ENCODE measurements at places on chromosomes 7 and 10.
A peak's percentile ranks its signal among the peaks of the same experiment; 100 is the strongest.

- no peak for DNase-seq
These were observed 22.6 kb downstream of the DYDC1 start for GRCh38 chr10:80333983-80334382.

DNA sequence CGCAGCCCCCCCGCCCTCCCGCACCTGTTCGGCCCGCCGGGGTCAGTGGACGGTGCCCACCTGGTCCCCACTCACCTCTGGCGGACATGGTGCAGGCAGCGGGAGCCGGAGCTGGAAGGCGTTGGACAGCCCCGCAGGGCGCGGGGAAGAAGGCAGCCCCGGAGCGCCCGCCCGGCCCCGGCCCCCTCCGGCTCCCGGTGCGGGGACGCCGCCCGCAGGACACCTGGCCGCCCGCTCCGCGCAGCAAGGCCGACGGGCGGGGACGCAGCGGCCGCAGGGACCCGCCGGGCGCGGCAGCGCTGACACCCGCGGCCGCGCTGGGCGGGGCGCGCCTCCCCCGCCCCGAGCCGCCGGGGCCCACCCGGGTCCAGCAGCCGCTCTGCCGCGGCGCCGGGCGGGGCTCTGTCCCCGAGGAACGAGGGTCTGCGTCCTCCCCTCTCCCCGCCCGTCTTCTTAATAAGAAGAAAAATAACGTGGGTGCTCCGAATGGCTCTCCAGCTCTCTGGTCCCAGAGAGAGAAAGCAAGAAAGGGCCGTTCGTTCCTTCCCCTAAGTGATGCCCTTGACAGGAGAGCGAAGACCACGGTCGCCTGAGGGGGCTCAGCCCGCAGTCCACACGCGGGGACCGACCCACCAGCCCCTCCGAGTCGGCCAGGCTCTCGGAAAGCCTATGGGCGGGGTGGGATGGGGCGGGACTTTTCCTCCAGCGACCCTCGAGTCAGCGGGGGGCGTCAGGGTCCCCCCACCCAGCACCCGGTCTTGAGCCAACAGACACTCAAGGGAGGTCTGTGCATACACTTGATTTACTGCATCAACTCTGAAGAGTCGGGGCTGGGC, 53.4 kb upstream of the FHIP2A start:
- DNase-seq: no peak

DNA sequence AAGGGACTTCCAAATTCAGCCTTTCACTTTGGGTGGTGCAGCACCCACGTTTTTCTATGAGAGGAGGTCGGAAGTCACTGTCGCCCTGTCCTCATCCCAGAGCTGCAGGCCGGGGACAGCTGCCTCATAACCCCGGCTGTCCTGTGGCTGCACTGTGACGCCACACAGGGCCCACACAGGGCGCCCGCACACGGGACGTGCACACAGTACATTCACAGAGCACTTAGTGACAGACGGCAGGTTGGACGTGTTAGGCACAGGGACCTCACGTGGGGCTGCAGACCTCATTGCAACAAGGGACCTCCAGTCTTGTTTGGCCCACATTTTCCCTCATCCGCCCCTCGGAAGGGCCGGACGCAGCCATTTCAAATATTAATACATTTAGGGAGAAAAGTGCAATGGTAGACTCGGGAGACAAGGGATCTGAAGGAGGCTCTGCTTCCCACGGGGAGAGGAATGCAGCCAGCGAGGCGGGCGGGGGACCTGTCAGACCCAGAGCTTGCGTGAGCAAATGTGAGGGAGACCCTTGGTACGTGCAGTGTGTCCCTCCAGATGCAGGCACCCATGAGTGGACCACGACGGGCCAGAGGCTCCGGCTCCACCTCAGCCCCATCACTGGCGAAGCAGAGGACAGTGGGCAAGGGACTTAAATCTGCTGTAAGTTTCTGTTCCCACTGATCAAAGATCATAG, 86.7 kb downstream of the VOPP1 start:
- DNase-seq: no peak

GRCh38 chr10:23100331-23101030, 5.1 kb downstream of the MSRB2 start:
- peak; percentile 6 for DNase-seq

DNA sequence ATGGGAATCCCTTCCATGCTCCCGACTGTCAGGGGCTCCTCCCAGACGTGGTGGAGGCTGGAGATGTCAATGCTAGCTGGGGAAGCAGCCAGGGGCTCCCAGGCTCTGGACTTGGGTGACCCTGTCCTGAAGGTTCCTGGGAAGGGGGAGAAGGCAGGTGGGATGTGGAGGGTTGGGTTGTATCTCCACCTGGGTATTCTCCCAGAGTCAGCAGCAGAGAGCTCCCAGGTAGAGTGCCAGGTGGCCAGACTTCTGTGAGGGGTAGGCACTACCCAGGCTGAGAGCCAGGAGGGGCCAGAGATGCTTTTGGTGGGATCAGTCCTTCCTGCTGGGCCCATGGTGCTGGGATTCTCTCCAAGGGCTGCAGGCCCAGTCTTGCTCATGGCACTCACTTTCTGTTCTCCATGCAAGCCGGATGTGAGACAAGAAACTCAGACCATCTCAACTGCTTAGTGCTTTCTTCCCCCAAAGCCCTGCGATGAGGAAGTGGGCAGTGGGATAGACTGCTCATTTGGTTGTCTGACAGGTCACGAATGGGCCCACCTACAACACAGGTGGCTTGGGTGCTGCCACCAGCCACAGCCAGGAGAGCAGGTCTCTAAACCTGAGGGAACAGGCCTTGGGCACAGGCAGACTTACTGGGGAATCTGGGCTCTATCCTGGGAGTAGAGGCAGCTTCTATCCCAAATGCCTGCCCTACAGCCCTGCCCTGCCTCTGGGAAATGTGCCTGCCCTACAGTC, 52.5 kb upstream of the CAMK2B start:
- DNase-seq: no peak

- no peak for DNase-seq
These were observed 233.2 kb downstream of the RPS24 start for GRCh38 chr10:78266741-78267469.

GRCh38 chr10:5951167-5951711, 26.1 kb downstream of the IL15RA start:
- DNase-seq: no peak

- no peak for DNase-seq
These were observed 18.3 kb upstream of the ZNF12 start for GRCh38 chr7:6725003-6725402.

DNA sequence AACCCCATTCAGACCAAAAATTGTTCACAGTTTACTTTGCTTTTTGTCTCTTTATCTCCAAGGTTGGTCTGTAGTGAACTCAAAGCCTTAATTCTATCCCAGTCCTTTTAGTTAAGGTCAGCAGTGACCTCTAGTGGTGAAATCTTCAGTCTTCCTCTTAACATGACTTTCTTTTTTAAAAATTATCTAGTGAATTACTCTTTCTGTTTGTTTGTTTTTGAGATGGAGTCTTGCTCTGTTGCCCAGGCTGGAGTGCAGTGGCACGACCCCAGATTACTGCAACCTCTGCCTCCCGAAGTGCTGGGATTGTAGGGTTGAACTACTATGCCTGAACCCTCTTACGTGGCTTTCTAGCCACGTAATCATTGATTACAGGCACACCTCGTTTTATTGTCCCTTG, 25.0 kb downstream of the ZNF487 start:
- DNase-seq: no peak

- no peak for DNase-seq
These were observed 36.6 kb upstream of the CCAR1 start for GRCh38 chr10:68684413-68684812.

DNA sequence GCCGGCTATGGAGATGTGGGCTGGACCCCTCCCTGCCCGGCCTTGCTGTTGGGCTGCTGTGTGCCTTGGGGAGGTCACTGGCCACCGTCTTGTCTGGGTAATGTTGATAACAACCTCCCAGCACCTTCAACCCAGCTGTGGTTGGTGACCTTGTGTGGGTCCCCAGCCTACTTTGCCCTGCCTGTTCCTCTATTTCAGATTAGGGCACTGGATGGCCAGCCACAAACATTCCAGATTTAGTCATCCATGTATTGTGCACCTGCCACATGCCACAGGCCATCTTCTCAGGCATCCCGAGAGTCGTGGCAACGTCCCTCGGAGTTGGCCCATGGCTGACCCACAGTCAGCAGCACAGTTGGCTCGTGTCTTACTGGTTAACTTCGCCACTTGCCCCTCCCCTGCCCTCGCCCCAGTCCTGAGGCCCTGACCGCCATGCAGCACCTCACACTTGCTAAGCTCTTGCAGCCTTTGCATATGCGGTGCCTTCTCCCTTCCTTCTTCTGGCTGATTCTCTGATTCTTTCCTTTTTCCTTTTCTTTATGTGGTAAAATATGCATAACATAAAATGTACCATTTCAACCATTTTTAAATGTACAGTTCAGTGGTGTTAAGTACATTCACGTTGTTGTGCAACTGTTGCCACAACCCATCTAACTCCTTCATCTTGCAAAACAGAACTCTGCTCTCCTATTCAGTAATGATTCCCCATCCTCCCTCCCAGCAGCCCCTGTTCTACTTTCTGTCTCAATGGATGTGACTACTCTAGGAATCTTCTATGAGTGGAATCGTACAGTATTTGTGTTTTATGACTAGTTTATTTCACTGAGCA, 60.6 kb downstream of the PRF1 start:
- DNase-seq: no peak

DNA sequence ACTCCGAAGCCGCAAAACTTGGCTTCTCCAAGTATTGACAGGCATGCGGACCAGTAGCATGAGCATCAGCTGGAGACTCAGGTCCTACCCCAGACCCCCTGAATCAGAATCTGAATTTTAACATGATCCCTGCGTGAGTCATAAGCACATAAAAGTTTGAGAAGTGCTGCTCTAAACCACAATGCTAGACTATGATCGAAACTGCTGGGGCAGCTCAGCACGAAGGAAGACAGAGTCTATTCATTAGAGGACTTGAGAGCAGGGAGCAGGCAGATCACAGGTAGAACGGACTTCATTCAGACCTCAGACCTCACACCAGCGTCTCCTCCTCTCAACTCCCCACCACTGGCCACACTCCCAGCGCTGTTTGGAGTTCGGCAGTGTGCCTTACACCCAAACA, 16.9 kb downstream of the CAMK2G start:
- peak; percentile 33 for DNase-seq

DNA sequence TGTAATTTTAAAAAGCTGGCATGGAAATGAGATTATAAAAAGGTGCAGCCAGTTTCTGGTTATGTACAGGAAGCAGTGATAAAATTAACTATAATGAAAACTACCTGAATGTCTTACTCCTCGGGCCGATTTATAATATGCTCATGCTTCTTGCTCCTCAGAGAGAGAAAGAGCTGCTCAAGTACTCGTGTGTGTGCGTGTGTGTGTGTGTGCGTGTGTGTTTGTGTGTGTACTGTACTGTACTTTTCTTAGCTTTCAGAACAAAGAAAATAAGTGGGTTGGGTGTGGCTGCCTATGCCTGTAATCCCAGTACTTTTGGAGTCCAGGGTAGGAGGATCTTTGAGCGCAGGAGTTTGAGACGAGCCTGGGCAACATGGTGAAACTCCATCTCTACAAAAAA, 96.6 kb upstream of the NMT2 start:
- no peak for DNase-seq

- no peak for DNase-seq
These were observed 227.1 kb downstream of the AUTS2 start for GRCh38 chr7:69825113-69825972.

DNA sequence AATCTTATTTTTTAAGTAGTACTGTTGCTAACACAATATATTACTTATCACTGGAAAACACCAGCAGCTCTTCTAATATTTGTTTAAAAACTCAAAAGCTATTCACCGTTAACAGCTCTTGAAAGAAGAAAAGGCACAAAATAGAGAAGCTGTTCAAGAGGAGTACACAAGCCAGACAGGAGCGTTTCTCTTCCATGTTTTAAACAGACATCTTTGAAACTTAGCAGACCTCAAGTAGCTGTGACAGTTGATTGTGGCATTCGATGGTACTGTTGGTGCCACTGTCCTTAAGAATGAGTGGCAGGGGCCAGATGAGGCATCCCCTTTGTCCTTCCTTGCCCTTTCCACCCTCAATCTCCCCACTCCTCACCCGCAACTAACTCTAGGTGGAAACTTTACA, 81.6 kb upstream of the PRR15 start:
- DNase-seq: no peak

- DNase-seq: no peak
These were observed 54.7 kb upstream of the MRLN start for GRCh38 chr10:59807629-59808620.

GRCh38 chr7:137985253-137985896, 16.5 kb downstream of the CREB3L2 start:
- no peak for DNase-seq

DNA sequence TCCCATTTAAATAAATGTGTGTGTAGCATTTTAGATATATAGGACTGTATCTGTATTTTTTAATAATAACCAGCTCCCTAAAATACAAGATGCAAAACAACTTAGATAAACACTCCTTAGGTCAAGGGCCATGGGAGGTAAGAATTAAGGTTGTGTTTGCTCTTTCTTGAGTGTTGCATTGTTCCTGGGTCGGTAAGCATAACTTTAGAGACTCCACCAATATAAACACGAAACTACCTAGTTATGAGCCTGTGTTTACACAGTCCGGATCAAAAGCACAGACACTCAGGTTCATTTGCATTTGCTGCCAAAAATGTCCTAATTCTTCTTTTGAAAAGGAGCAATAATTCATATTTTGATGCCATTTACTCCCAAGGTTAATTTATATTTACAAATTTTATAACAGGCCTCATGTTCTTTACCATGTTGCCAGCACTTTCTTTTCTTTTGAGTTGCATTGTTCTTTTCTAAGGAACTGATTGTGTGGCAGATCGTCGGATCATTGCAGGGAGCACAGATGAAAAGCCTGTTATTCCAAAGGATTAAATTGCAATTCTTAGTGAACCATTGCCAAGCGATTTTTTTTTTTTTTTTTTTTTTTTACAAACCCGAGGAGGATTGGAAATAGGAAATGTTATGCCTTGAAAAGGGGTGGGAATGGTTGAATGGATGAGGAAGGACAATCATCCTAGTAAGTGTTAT, 45.8 kb upstream of the GLCCI1 start:
- no peak for DNase-seq

- DNase-seq: no peak
These were observed 277.3 kb upstream of the SEMA3D start for GRCh38 chr7:85464042-85464651.

DNA sequence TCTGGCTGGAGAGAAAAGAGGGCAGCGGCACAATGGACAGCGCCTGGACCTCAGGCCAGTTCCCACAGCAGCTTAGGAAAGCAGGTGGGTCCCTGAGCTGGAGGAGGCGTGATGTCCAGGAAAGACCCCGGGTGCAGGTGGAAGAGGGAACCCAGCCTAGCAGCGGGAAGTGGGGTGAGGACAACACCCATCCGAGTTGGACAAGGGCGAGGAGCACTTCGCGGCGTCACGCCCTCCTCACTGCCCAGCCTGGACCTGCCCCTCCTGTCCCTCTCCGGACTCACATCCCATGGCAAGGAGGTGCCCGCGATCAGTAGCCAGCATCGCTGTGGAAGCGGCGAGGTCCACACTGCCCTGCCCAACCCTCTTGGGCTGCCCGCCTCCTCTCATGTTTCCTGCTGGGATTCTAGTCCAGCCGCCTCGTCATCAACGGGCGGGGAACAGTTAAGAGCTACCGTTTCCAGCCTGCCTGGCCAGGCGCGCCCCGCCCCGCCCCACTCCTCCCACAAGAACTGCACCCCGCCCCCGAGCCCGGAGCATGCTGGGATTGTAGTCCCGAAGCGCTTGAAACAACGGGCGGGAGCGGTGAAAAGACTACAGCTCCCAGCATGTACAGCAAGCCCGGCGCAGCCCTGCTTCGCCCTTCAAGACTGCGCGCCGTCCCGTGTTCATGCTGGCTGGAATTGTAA, 930.6 kb upstream of the ZNF722 start:
- no peak for DNase-seq

Measured in activated CD4-positive, alpha-beta T cell treated with anti-CD3 and anti-CD28 coated beads, Interleukin-2, amount 50 U/mL, for 48 hours (primary cell).